Tibial nerve (tissue), 4 donors: ENCODE measurements at places on chromosomes 5 and 9. TPM values are rescaled to one million over a fixed set of nuclear protein-coding genes. Genes with fewer than 3 reads are reported as not detected.

GRCh38 chr5:39475881-39476842 lies 51.4 kb upstream of the DAB2 start:
- DNase-seq: no peak

DNA sequence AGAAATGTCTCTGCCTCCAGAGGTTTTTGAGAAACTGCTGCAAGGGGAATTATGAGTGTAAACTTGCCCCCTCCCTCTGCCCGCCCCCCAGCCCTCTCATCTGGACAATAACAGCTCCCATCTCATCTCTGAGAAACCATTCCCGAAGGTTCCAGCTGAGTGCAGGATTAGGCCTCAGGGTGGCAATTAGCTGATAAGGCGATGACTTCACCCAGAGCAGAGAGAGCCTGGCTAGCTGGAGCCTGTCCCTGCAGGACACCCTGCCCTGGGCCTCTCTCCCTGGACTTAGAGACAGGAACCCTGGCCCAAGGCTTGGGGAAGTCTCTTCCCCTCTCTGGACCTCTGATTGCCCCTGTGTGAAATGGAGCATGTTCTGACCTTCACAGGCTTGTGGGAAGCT lies 45.7 kb upstream of the HAND1 start:
- no peak for DNase-seq

DNA sequence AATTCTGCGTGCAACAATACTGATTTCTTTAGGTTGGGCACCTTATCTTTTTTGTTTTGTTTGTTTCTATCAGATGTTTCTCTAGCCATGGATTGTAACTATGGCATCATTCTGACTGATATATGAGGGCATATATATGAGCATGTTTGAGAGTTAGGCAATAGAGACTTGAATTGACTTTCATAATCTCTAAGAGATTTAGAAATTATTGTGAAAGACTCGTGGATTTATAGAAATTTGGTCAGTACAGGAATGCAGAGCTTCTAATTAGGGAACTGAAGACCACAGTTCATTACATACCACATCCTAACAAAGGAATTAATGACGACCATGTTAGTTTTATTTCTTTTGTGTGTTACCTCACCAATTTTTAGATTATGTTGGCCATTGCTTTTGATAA lies 546.0 kb upstream of the GRAMD2B start:
- DNase-seq: no peak

- no peak for DNase-seq
Measured at GRCh38 chr9:109145051-109145450, 22.0 kb downstream of the FRRS1L start.

ZNF622 gene
- total RNA-seq: 26.4 TPM
